ENCODE measurements at places on chromosomes 2 and 18.

- DNase-seq: peak; percentile 79
Measured at GRCh38 chr2:134522496-134523455, 196.0 kb downstream of the TMEM163 start.

DNA sequence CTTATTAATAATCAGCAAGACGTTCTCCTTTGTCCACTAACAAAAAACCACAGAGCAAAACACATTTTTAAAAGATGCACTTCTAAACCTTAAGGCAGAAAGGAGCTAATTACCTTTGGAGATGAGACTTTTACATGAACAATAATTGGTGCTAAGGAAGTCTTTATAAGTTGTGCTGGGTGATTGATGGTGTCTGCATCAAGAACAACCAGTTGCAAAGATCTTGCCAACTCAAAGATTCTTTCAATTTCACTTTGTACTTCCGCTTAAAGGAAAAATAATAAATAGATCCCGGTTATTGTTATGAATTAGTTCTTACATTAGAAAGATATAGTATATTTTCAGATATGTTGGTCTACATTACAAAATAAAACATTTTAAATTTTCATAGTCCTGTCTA, 26.9 kb upstream of the ARL5A start:
- DNase-seq: no peak

DNA sequence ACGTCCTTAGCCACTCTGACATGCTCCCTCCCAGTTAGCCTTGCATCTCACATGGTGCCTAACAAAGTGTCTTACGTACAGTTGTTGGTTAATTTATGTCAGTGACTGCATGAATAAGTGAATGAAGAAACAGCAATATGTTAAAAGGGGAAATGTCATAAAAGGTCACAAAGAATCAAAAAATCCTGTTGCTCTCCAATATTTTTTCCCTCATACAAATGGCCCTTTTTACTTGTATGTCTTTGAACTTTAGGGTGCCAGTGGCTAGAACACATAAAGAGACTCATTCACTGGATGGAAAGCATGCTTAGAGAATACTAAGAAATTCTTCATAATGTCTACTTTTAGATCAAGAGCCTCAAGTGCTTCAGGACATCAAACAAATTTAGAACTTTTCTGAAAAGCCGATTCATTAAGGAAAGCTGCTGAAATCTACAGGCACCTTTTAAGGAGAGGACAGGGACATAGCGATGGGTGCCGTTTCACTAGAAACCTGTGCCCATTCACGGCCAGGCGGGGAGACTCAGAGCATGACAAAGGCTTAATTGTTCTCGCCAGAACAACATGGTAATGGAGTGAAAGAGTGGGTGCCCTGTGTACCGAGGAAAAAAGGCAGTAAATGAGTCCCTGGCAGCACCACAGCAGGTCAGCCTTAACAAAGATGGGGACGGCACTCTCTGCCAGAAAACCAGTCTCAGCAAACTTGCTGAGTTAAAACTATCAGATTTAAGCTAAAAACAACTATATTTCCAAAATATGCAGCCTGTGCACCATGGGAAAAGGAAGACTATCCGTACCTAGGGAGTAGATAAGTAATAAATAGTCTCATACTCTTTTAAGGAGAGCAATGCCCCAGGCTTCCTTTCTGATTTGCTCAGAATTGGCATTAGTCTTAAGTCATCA, 71.6 kb upstream of the SPTBN1 start:
- no peak for DNase-seq

GRCh38 chr2:164771897-164772296, 69.7 kb downstream of the COBLL1 start:
- no peak for DNase-seq

DNA sequence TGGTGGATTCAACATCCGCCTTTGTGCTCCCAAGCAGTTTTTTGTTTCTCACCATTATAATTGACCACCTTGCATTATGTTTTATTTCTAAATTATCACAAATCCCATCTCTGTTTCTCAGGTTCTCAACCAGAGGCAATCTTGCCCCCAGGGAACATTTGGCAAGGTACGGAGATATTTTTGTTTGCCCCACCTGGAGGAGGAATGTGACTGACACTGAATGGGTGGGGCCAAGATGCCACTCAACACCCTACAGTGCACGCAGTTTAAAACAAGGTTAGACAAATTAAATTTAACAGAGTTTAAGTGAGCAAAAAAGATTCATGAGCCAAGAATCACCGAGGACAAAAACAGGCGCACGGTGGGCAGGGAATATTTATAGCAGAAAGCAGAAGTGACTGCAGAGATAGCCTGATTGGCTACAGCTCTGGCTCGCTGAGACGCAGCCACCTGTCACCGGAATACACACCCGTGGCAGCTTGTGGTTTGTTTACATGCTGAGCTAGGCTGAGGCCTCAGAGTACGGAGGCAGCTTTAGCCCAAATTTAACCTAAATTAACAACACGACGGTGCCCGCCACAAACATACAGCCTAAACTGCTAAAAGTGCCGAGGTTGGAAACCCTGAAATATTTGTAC, 150.0 kb upstream of the ALKAL2 start:
- DNase-seq: peak; percentile 40

DNA sequence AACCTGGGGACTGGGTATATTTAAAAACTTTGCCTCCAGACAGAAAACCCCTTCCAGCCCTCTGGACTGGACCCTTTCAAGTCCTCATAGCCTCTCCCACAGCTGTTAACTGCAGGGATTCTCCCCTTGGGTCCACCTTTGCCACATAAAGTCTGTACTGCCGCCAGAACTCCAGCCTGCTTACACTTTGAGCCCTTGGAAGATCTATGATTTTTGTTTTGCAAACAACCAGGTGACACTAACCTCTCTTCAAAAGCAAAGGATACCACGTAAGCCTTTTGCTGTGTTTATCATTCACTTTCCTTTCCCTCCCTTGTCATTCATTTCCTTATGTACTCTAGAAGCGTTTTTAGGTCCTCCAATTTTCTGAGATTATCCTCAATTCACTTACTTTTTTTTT, 4.1 kb upstream of the AGXT start:
- DNase-seq: no peak

DNA sequence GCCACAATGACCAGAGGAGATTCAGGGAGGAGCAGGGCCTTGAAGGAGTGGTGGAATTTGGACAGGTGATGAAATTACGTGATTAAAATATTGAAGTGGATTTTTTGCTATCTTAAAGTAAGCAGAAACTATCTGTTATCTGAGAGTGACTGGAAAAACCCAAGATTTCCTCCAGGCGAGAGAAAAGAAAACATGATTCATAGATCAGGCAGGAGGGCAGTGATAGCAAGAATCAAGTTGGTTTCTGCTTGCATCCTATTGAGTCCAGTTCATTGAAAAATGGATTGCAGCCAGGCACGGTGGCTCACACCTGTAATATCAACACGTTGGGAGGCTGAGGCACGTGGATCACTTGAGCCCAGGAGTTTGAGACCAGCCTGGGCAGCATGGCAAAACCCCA, 127.8 kb downstream of the NXPH2 start:
- no peak for DNase-seq

GRCh38 chr2:84534225-84534624, 17.9 kb downstream of the DNAH6 start:
- DNase-seq: no peak

- DNase-seq: no peak
Measured at GRCh38 chr2:209734805-209735204, 36.8 kb upstream of the UNC80 start.

DNA sequence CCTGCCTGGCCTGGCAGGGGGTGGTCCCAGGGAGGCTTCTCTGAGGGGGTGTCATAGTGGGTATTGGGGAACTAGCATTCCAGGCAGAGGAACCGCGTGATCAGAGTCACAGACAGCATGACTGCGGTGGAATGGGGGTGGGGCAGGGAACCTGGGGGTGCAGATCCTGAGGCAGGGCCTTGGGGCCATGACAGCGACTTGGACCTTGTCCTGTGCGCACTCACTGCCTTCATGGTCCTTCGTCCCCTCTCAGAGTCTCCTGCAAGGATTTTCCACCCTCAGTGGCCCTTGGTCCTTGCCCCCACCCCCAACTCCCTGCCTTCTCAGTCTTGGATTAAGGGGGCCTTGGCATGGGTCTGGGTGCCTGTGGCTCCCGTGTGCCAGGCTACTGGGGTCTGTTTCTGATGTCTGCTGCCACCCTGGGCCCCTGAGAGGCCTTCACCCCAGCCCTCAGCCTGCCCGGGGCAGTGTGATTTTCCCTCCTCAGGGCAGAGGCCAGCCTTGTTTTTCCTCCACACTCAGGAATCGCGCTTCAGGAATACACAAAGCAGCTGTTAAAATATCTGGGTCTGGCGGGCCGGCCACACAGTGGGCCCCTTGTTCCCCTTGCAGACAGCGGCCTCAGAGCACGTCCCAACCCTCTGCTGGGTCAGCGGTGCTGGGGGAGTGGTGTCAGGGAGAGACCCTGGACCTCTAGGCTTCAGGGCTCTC, 51.6 kb downstream of the GLI2 start:
- DNase-seq: no peak

GRCh38 chr18:38551881-38552280, 986.3 kb upstream of the CELF4 start:
- no peak for DNase-seq

- no peak for DNase-seq
Measured at GRCh38 chr2:207617011-207617671, 8.1 kb downstream of the METTL21A start.

- peak; percentile 48 for DNase-seq
Measured at GRCh38 chr2:54665436-54665856, 58.0 kb upstream of the EML6 start.

DNA sequence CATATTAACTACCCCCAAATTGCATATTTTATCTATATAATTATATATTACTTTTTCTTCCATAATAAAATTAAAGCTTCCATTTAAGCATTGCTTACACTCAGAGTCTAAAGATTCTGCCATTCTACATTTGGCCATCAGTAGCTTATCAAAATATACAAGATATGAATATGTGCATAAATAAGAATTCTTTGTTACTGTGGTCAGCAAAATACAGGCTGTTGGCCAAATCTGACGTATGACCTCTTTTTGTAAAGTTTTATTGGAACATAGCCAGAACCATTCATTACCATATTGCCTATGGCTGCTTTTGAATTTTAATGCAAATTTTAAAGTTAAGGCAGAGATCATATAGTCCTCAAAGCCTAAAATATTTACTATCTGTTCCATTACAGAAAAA, 643.9 kb upstream of the VRK2 start:
- DNase-seq: no peak

- no peak for DNase-seq
Measured at GRCh38 chr2:106223347-106223746, 29.2 kb upstream of the UXS1 start.

- DNase-seq: no peak
Measured at GRCh38 chr18:42392416-42392815, 437.4 kb downstream of the PIK3C3 start.

DNA sequence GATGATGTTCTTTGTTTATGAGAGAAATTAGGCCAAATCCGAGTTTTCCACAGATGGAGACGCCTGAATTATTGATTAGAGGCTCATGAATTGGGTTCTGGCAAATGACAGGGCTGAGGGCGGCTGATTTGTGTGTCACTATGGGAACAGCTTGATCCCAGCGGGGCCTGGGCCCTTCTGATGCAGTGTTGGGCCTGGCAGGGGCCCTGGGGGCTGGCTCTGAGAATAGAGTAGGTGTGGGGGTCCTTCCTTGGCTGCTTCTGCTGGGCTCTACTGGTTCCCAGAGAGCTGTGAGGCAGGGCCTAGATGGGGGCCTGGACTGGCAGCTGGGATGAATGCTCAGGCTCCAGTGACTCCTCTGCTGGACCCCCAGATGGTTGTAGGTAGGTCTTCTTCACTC, 164.8 kb downstream of the CELF4 start:
- DNase-seq: no peak

- no peak for DNase-seq
Measured at GRCh38 chr2:114543236-114543766, 100.9 kb downstream of the DPP10 start.

GRCh38 chr2:230075988-230076631, 7.4 kb upstream of the SLC16A14 start:
- no peak for DNase-seq

- DNase-seq: no peak
Measured at GRCh38 chr18:57635003-57635822, 13.6 kb upstream of the NARS1 start.

GRCh38 chr2:32061973-32062861, 1.1 kb upstream of the SPAST start:
- DNase-seq: peak; percentile 46

DNA sequence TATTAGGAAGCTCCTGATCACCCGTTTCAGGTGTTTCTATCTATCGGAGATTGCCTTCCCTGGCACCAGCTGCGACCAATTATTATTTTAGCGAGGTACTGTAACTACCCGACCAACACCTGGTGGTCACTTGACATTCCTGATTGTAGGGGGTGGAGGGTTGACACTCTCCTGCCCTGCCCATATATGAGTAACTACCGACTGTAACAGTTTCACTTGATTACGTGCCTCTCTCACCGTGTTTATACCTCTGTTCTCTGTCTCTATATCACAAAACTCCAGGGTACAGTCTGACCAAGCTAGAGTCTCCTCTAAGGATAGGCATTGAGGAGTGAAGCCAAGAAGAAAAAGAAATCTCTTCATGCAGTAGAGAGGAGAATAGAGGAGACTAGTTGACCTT, 268.0 kb upstream of the LRATD1 start:
- no peak for DNase-seq

Measured in NCI-H2081 (cell line).